ENCODE measurements at places on chromosomes 11 and 22.
A peak's percentile ranks its signal among the peaks of the same experiment; 100 is the strongest.

- H3K4me3 ChIP-seq: no peak overlapping the region
- H3K36me3 ChIP-seq: no peaks in the 10 kb centered on the region
- no peak overlapping the region for H3K27ac ChIP-seq
Observed at GRCh38 chr11:84234462-84235202, 948.5 kb upstream of the CCDC90B start.

DNA sequence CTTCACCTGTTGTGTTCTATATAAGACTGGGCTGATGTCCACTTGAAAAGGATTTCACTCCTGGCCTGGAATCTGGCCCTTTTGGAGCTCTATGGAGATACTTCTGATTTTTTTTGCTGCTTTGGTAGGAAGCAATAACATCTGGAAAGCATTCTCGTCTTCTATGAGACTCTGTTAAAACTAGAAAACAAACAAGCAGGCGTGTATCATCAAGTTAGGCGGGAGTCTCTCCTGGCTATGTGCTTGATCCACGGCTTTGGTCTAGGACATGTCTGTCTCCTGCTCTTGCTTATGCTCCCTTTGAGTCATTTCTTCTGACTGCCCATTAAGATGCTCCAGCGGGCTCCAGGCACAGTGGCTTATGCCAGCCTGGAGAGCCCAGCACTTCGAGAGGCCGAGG is 121.4 kb upstream of the TTC12 start:
- no peak overlapping the region for H3K27ac ChIP-seq
- H3K4me1 ChIP-seq: no peaks in the 10 kb centered on the region
- H3K27me3 ChIP-seq: peaks cover 10% of the 10 kb centered on the region
- H3K36me3 ChIP-seq: no peaks in the 10 kb centered on the region
- H3K4me3 ChIP-seq: no peak overlapping the region
- no peak for DNase-seq

DNA sequence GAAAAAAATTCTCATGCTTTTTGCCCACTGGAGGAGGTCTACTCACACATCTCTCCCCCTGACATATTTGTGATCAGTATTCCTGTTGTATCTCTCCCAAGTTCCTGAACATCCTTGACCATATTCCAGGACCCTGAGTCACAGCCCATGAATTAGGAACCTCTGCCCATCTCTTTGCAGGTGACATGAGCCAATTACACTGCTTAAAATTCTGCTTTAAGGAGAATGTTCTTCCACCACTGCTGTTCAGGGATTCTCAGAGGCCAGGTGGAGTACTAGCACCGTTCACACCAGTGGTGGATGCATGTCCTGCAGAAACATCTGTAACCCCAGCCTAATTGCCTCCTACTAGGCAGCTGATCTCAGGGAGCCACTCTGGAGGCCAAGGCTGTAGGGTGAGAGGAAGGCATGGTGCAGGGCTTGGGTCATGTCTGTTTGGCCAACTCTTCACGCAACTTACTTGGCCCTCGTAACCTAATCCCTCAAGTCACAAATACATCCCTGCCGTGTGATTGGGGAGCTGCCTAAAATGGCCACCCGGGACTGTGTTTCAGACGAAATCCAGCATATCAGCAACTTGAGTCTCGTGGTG is 104.8 kb downstream of the GGTLC2 start:
- H3K4me1 ChIP-seq: peaks cover 5% of the 10 kb centered on the region
- no peaks in the 10 kb centered on the region for H3K36me3 ChIP-seq
- no peak overlapping the region for H3K27ac ChIP-seq
- DNase-seq: no peak
- no peak overlapping the region for H3K4me3 ChIP-seq

DNA sequence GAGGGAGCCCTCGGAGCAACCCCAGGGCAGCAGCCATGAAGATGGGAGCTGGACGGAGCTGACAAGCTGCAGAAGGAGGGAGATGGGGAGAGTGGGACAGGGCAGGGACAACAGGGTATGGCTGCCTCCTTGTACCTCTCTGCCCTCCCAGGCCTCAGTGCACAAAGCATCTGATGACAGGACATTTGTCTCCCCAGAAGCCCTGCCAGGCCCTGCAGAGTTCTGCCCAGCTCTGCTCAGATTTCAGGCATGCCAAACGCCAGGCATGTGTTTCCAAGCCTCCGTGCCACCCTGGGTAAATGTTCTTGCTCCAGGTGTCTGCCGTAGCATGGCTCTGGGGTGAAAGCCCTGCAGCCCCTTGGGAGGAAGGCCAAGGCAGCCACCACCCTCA is 1.1 kb upstream of the IFITM10 start:
- DNase-seq: no peak
- H3K27ac ChIP-seq: no peak overlapping the region
- H3K36me3 ChIP-seq: peaks cover 18% of the 10 kb centered on the region
- peaks cover 24% of the 10 kb centered on the region for H3K4me1 ChIP-seq
- no peak overlapping the region for H3K4me3 ChIP-seq
- H3K27me3 ChIP-seq: peaks cover 12% of the 10 kb centered on the region

DNA sequence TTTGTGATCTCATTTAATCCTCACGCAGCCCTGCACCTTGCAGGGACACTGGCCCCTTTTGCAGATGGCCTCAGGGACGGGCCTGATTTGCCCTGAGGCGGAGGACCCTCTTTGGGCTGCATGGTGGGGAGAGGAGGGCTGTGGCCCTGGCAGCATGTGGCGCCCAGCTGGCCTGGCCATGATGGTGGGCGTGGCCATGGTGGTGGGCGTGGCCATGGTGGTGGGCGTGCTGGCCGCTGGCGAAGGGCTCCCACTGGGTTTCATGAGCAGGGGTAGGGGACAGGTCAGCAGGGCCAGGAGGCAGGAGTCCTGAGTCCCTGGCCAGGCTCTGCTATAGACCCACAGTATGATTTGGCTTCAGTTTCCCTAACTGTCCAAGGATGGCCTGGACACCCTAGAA is 13.1 kb downstream of the WNT11 start:
- no peaks in the 10 kb centered on the region for H3K4me1 ChIP-seq
- no peak overlapping the region for H3K27ac ChIP-seq
- H3K4me3 ChIP-seq: no peak overlapping the region
- DNase-seq: no peak
- no peaks in the 10 kb centered on the region for H3K36me3 ChIP-seq

DNA sequence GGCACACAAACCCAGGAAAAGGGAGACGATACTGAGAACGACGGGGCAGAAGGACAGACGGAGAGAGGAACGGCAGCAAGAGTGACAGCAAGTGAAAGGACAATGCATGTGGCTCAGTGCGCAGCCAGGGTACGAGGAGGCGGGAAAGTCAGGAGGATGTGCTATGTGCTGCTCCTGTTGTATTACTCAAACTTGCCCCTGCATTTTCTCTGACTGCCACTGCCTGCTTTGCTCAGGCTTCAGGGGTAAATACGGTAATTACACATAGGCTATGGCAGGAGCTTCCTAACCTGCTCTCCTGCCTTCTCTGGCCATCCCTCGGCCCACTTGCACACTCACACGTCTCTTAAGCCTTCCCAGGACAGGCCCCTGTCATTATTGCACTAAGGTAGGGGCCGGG is 94.8 kb downstream of the FEZ1 start:
- peaks cover 30% of the 10 kb centered on the region for H3K27me3 ChIP-seq
- no peak for DNase-seq
- H3K27ac ChIP-seq: no peak overlapping the region
- H3K4me1 ChIP-seq: peaks cover 7% of the 10 kb centered on the region
- H3K36me3 ChIP-seq: no peaks in the 10 kb centered on the region
- no peak overlapping the region for H3K4me3 ChIP-seq

GRCh38 chr22:46081831-46082210 is 68.5 kb upstream of the PPARA start:
- H3K4me1 ChIP-seq: no peaks in the 10 kb centered on the region
- DNase-seq: no peak
- H3K27ac ChIP-seq: no peak overlapping the region

DNA sequence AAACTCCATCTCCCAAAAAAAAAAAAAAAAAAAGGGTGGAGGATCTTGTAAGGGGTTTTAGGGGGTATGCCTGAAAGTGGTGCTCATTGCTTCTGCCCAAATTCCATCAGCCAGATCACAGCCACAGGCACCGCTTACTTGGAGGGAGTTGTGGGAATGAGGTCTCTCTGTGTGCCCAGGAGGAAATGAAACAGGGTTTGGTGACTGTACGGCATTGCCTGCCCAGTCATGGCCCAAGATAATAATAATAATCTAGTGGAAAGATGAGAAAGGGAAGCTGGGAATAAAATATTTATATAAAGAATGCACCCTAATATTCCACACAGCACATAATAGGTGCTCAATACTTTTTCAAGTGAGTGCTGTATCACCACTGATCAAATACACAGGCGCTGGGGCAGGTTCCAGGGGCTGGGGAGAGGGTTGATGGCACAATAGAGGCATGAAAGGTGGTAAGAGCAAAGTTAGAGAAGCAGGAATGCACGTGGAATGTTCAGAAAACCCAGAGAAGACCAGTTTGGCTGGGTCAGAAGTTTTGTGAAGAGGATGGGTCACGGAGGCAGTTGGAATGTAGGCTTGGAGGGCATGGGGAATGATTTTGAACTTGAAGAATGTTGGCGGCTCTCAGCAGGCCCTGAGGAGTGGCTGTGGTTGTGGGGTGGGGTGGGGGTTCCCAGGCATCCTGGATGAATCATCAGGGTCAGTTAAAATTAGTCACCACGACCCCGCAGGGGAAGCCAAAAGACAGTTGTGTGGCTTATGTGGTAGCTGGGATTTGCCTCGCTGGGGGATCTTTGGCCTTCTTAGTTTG is 12.5 kb upstream of the MB start:
- peak overlapping the region; percentile 27 for H3K4me3 ChIP-seq
- H3K27me3 ChIP-seq: no peaks in the 10 kb centered on the region
- H3K36me3 ChIP-seq: peaks cover 4% of the 10 kb centered on the region
- peaks cover 48% of the 10 kb centered on the region for H3K4me1 ChIP-seq
- peak; percentile 53 for DNase-seq

DNA sequence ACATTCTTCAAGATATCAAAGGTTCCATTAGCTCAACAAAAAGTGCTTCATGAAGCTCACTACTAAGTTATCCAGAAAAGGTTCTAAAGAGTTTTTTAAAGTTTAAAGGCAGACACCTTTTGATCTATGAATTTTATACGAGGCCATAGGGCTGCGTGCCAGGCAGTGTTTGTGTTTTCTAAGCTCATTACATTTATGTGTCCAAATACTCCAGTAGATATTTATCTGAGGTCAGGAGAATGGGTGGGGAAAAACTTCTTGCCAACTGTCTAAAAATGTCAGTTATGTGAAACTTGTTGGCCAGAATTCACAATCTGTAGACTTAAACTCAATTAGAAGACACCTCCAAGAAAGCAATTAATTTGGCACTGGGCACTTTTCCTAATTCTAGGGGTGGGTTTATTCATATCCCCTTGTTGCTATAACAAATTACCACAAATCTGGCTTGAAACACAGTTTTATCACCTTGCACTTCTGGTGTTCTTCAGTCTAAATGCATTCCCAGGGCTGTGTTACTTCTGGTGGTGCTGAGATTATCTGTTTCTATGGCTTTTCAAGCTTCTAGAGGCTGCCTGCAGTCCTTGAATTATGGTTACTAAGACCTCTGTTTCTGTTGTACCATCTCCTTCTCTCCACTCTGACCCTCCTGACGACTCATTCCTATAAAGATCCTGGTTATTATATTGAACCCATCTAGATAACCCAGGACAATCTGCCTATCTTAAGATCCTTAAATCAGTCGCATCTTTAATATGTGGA is 1030.4 kb upstream of the CNTN5 start:
- H3K4me3 ChIP-seq: no peak overlapping the region
- no peak overlapping the region for H3K27ac ChIP-seq
- no peak for DNase-seq

- no peak overlapping the region for H3K4me3 ChIP-seq
- no peaks in the 10 kb centered on the region for H3K36me3 ChIP-seq
- no peaks in the 10 kb centered on the region for H3K4me1 ChIP-seq
- H3K27me3 ChIP-seq: peaks cover 44% of the 10 kb centered on the region
- no peak overlapping the region for H3K27ac ChIP-seq
Observed at GRCh38 chr22:26172389-26172990, 3.2 kb downstream of the SEZ6L start.

- peaks cover 17% of the 10 kb centered on the region for H3K27me3 ChIP-seq
- H3K27ac ChIP-seq: no peak overlapping the region
- H3K4me3 ChIP-seq: peak overlapping the region; percentile 83
- no peaks in the 10 kb centered on the region for H3K36me3 ChIP-seq
Observed at GRCh38 chr11:44729063-44729462, 2.3 kb downstream of the TSPAN18 start.

DNA sequence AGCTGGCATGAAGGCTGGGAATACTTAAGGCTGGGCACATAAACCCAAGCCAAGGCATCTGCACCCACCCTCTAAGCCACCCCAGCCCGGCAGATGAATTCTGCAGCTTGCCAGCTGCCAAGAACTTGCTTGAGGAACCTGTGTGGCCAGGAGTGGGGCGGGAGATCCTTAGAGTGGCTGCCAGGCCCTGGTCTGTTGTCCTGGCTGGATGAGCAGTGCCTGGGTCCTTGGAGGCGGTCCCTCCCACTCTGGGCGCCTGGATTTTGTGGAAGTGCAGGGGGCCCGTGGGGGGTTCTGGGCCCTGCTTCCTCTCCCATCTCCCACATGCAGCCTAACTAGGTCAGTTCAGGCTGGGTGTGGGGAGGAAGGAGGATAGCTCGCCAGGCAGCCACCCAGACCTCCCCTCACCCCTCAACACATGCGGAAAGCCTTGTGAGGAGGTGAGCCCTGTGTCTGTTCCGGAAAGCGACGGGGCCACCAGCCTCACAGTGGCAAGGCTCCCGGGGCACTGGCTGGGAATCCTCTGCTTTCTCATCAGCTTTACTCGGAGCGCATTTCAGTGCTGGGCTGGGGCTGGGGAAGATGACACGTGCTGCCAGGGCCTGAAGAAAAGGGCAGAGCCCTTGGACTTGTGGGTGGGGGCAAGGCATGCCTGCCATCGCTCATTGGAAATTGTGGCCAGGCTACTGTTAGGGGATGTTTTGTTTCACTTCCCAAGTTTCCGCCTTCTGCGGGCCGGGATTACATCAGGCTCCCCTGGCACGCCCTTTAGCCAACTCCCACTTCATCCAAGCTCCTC is 8.4 kb downstream of the DAGLA start:
- no peaks in the 10 kb centered on the region for H3K4me1 ChIP-seq
- H3K36me3 ChIP-seq: no peaks in the 10 kb centered on the region
- DNase-seq: no peak

GRCh38 chr11:76747915-76748860 is 35.0 kb upstream of the TSKU start:
- H3K4me1 ChIP-seq: no peaks in the 10 kb centered on the region
- no peak for DNase-seq
- H3K36me3 ChIP-seq: no peaks in the 10 kb centered on the region
- no peak overlapping the region for H3K4me3 ChIP-seq
- H3K27me3 ChIP-seq: peaks cover 8% of the 10 kb centered on the region
- H3K27ac ChIP-seq: no peak overlapping the region

- H3K4me1 ChIP-seq: peaks cover 16% of the 10 kb centered on the region
- H3K27ac ChIP-seq: peak overlapping the region; percentile 11
- DNase-seq: no peak
- no peaks in the 10 kb centered on the region for H3K36me3 ChIP-seq
- peaks cover 7% of the 10 kb centered on the region for H3K27me3 ChIP-seq
Observed at GRCh38 chr11:66044757-66045156, 4.2 kb downstream of the GAL3ST3 start.

- H3K27me3 ChIP-seq: peaks cover 5% of the 10 kb centered on the region
- H3K27ac ChIP-seq: no peak overlapping the region
- DNase-seq: no peak
- no peaks in the 10 kb centered on the region for H3K4me1 ChIP-seq
Observed at GRCh38 chr11:120903686-120904085, 120.2 kb upstream of the TBCEL start.

- no peak overlapping the region for H3K27ac ChIP-seq
- H3K36me3 ChIP-seq: peaks cover 19% of the 10 kb centered on the region
Observed at GRCh38 chr11:110433393-110434333, 3.9 kb downstream of the FDX1 start.

GRCh38 chr11:63680834-63681320 is 423 bp upstream of the RTN3 start:
- peaks cover 11% of the 10 kb centered on the region for H3K27me3 ChIP-seq
- no peak for DNase-seq
- peaks cover 32% of the 10 kb centered on the region for H3K4me1 ChIP-seq
- peak overlapping the region; percentile 91 for H3K27ac ChIP-seq
- no peaks in the 10 kb centered on the region for H3K36me3 ChIP-seq
- H3K4me3 ChIP-seq: peak overlapping the region; percentile 91

Data from activated T-helper 1 cell treated with anti-CD3 and anti-CD28 coated beads, Interleukin-12 subunit alpha, Interleukin-12 subunit beta, Interleukin-2, Interleukin-4 antibody, amounts not matched to agents 30 ng/mL and 10 ng/mL and 1 ng/mL, durations not matched to agents 14 hours and 24 hours and 36 hours (primary cell).